ENCODE measurements at places on chromosomes 3 and 15.

GRCh38 chr15:83057002-83057401 is 10.1 kb downstream of the BTBD1 start:
- no peak for DNase-seq

GRCh38 chr3:61664105-61664482 is 102.7 kb downstream of the PTPRG start:
- no peak for DNase-seq

- DNase-seq, result no peak
Observed at GRCh38 chr3:135495891-135496290, 469.6 kb upstream of the PPP2R3A start.

- no peak for DNase-seq
Observed at GRCh38 chr15:68635141-68635540, 56.3 kb downstream of the CORO2B start.

- DNase-seq, result no peak
Observed at GRCh38 chr3:27146786-27147185, 222.4 kb downstream of the NEK10 start.

Measured in SHP77 treated with DMSO at 0.1 percent for 48 hours (cell line).